ENCODE measurements at places on chromosomes 16 and 17. TPM values are rescaled to one million over a fixed set of nuclear protein-coding genes. Genes with fewer than 3 reads are reported as not detected.

Gene HOXB4
- total RNA-seq = not detected

Gene SLFN14
- total RNA-seq = not detected

Gene MARVELD3
- total RNA-seq = 0.25 TPM

Gene TLCD1
- total RNA-seq = 8.2 TPM

Gene PDE6G
- total RNA-seq = not detected

Gene NECAB2
- 112 TPM for total RNA-seq

Gene SLC2A4
- total RNA-seq = 0.42 TPM

GRCh38 chr16:57146735-57147134 lies 39.1 kb downstream of the PSME3IP1 start:
- H3K36me3 ChIP-seq = no peaks in the 10 kb centered on the region
- no peak overlapping the region for H3K27ac ChIP-seq
- H3K4me1 ChIP-seq = peaks cover 6% of the 10 kb centered on the region
- H3K4me3 ChIP-seq = no peak overlapping the region
- peaks cover 6% of the 10 kb centered on the region for H3K27me3 ChIP-seq
- peak; percentile 47 for DNase-seq

DNA sequence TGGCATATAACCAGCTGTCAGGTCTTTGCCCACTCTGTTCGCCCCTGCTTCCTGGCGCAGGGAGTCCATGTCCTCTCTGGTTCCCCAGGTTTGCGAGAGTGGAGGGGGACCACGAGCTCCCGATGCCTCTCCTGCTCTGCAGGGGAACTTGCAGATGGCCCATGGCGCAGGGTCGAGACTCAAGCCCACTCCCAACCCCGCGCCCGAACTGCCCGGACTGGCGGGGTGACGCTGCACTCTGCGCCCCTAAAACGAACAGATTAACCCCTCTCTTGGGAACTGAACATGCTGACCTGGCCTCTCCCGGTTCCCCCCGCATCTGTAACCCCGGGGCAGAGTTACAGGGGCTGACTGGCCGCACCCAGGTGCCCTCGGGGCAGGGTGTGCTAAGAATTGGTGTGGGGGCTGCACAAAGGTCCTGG lies 681 bp upstream of the PLA2G15 start:
- H3K4me1 ChIP-seq = peaks cover 2% of the 10 kb centered on the region
- no peak for DNase-seq
- H3K27ac ChIP-seq = no peak overlapping the region

GRCh38 chr17:75596320-75597087 lies 8.9 kb downstream of the MYO15B start:
- H3K27me3 ChIP-seq = peaks cover 2% of the 10 kb centered on the region
- H3K27ac ChIP-seq = no peak overlapping the region
- no peak for DNase-seq
- no peaks in the 10 kb centered on the region for H3K36me3 ChIP-seq

DNA sequence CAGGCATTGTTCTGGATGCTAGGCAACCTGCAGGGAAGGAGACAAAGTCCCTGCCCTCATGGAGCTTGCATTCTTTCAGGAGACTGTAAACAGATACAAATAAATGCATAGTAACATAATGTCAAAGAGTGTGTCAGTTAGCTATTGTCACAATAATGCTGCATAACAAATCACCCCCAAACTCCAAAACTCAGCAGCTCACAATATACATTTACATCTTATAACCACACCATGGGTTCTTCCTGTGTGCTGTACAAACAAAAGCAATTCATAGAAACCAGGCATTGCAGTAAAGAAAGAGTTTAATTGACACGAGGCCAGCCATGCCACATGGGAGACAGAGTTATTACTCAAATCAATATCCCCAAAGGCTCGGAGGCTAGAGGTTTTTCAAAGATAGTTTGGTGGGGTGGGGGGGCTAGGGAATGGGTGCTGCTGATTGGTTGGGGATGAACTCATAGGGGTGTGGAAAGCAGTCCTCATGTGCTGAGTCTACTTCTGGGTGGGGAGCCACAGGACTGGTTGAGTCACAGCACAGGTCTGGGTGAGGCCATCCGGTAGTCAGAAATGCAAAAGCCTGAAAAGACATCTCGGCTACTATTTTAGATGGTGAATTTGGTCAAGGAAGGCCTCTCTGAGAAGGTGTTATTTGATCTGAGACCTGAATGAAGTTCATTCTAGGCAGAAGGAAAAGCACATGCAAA lies 79.0 kb downstream of the GPRC5B start:
- no peak for DNase-seq
- peaks cover 2% of the 10 kb centered on the region for H3K27me3 ChIP-seq
- H3K36me3 ChIP-seq = peaks cover 17% of the 10 kb centered on the region
- H3K4me3 ChIP-seq = no peak overlapping the region

GRCh38 chr16:58000706-58001676 lies at the start of gene USB1:
Gene USB1, plus strand, starts transcription at chr16:58001407. Its CDS starts 77 bp downstream, at chr16:58001484.
- H3K4me3 ChIP-seq = peak within 1 kb of the TSS; percentile 92
- peak within 1 kb of the TSS; percentile 89 for H3K27ac ChIP-seq
- no peaks in the 10 kb centered on the region for H3K36me3 ChIP-seq

- H3K4me3 ChIP-seq = no peak overlapping the region
- H3K27ac ChIP-seq = no peak overlapping the region
- H3K36me3 ChIP-seq = peaks cover 3% of the 10 kb centered on the region
- H3K27me3 ChIP-seq = peaks cover 4% of the 10 kb centered on the region
These were observed 20.7 kb upstream of the CDH13 start for GRCh38 chr16:82605863-82606620.

DNA sequence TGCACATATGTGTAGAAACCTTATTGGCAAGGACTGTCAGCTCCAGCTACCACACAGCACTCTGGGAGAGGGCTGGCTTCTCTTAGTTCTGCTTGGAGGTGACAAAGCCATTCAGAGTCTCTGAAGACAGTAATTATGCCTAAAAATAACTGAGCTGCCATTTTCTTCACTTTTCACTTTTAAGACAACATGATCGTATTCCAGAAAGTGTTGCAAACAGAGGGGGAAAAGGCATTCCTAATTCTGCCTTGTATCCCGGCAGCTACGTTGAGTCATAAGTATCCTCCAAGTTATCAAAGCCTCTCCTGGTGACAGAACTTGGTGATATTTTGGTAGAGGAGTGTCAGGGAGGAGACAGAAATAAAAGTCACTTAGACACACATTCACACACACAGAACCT lies 327.7 kb downstream of the HAPSTR1 start:
- H3K27ac ChIP-seq = no peak overlapping the region
- H3K4me1 ChIP-seq = no peaks in the 10 kb centered on the region
- no peak overlapping the region for H3K4me3 ChIP-seq

Measured in glutamatergic neuron (in vitro differentiated cells).